ENCODE measurements at places on chromosomes 2 and 18.

DNA sequence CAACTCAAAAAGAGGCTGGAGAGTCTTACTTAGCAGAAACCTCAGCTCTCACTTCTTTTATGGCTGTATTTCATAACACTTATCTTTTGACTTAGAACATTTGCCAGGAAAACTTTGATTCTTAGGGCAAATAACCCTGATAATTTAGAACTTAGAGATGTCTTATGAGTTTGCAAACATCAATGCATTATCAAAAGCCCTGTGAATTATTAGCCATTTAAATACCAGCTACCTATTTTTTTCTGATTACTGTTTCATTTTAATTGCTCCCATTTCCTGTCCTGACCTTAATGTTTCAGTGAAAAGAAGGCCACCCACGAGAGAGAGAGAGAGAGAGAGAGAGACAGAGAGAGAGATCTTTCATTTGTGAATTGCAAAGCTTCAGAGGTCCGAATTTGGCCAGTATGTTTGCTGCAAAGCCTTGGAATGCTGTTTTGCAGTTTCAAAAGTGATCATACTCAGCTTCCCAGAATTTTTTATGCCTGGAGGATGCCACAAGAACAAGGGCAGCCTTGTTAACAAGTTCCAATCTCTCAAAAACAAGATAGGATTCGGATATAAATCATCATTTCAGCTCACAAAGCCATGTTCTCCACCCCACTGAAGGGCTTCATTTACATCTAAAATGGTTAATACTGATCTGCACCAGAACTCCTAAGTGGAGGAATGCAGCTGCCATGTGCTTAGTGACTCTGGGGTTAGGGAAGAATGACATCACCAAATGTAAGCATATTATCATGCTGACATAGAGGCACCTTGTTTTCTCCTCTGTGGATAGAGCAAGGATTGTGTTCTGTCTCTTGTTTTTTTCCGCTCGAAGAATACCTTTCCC lies 478.2 kb downstream of the ARHGAP15 start:
- DNase-seq: no peak

DNA sequence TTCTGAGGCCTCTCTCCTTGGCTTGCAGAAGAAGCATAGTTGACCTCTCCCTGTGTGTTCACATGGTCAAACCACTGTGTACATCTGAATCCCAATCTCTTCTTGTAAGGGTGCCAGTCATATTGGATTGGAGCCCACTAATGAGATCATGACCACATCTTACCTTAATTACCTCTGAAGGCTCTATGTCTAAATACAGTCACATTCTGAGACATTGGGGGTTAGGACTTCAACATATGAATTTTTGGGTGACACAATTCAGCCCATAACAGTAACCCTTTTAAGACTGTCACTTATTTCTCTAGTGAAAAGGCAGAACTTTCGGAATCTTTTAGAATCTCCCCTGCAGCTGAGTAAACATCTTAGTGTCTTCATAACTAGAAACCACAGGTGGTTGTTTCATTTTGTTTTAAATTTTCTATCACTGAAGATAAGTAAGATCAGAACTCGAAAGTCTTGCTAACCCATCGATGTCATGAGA lies 33.3 kb downstream of the BMP10 start:
- DNase-seq: peak; percentile 84

- DNase-seq: no peak
These were observed 1142.0 kb upstream of the PIK3C3 start for GRCh38 chr18:40812981-40813515.

DNA sequence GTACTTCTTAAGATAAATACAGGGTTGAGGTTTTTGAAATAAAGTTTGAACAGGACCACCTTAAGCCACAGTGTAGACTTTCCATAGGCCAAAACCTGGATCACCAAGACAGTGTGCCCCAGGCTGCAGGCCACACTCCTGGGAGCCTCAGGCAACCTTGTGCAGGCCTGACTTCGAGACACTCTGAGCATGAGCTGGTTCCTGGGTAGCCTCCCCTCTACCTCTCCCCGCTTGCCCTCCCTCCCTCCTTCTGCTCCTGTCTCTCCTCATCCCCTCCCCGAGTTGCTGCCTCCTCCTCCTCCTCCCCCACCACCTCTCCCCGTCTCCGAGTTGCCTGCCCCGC lies 10.6 kb upstream of the PROC start:
- DNase-seq: no peak

- peak; percentile 89 for DNase-seq
These were observed 11.4 kb upstream of the GALNT5 start for GRCh38 chr2:157245846-157246764.

DNA sequence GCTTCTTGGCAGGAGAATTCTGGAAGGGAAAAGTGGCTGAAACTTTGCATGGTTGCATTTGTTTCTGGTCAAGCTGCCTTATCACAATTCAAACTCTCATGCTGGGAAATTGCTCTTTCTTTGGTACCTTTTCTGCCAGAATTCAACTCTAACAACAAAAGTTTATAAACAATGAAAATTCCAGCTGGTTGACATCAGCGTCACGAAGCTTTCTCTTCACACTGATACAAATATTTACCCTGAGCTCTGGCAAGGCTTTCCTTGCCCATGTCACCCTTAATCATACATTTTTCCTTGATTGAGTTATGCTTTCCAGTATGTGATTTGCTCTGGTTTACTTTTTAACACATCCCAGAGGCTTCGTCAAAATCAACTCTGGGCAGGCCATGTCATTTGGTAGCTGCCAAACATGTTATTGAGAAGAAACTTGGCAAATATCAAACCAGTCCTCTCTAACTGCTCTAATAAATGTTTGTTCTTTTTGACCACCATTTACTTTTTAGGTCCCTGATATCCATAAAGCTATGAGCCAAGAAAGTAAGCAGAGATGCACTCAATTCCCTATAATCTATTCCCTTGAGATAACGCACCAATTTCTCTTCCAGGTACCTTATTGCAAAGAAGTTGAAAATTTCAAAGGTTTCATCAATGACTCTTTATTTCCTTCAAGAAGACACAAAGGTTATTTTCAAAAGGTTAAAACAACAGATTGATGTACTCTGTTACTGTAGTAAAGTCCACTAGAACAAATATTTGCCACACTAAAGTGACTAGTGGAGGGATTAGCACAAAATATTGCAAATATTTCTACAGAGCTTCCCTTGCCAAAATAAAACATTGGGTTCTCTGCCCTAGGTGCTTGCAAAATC lies 1241.1 kb upstream of the ZEB2 start:
- no peak for DNase-seq

- DNase-seq: no peak
These were observed 87.6 kb downstream of the EIPR1 start for GRCh38 chr2:3289971-3290370.

GRCh38 chr18:67509741-67510391 lies 6.7 kb downstream of the DSEL start:
- no peak for DNase-seq

DNA sequence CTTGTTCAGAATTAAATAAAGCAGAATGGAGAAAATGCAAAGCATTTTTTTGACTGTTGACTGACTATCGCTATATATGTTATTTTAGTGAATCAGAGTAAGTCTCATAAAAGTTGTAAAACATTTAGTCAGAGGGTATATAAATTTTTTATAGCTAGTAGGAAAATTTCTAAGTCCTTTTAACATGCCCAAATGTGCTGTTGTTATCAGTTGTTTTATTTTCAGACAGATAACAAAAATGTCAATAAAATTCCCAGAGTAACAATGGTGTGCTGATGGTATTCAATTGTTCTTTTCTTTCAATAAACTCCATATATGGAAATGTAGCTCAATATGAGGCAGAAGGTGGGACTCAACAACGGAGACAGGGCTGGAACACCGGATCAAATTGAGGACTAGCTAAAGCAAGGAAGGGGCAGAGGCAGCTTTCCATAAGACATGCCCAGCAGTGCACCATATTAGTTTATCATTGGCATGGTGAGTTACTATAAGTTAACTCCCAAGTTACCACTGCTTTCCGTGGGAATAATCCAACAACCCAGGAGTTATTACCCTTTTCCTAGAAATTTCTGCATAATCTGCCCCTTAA lies 26.6 kb downstream of the GULP1 start:
- DNase-seq: no peak

DNA sequence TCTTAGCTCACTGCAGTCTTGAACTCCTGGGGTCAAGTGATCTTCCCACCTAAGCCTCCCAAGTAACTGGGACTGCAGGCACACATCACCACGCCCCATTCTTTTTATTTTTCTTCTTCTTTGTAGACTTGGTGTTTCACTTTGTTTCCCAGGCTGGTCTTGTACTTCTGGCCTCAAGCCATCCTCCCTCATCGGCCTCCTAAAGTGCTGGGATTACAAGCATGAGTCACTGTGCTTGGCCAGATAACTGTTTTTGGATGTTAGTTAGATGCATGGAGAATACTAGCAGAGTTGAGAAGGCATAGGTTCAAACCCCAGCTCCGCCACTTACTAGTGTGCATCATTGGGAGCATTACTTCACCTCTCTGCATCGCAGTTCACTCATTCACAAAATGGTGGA lies 88.3 kb downstream of the TXNL1 start:
- DNase-seq: no peak

DNA sequence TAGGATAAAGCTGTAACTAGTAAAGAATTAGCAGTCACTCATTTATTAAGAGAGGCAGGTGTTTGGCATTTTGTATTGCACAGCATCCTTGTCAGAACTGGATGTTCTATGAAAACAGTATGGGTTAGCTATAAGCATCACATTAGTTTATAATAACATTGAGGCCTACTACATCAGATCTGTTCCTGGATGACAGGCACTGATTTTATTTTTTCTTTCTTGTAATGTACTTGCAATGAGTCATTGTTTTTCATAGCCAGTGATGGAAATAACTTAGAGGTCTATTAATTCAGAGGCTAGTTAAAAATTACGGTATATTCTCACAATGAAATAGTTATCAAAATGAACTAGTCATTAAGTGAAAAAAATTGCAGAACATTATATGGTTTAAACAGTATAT lies 13.0 kb upstream of the RMDN2 start:
- no peak for DNase-seq

- no peak for DNase-seq
These were observed 60.4 kb downstream of the BIN1 start for GRCh38 chr2:127046579-127046978.

DNA sequence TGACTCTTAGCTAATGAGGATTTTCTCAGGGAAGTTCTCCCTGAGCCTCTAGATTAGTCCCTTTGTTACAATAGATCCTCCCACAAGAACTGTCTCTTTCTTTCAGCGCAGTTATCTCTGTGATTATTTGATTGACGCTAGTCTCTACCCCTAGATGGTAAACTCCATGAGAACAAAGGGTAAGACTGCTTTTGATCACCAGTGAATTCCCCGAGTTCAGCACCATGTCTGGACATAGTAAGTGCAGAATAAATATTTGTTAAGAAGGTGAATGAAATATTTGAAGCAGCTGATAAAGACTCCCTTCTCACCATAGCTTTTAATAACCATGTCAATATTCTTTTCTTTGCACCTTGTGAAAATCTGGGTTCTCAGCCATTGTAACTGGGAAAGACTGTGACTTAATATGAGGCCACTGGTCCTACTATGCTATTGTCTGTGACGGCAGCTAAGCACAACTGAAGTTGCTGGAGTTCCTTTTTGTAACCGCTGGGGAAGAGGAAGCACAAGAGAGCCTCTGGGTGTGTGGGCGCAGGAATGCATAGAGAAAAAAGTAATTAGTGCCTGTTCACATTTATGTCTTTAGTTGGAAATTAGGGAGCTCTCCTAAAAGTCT lies 214.7 kb downstream of the TGIF1 start:
- no peak for DNase-seq

- no peak for DNase-seq
These were observed 740.8 kb upstream of the HS6ST1 start for GRCh38 chr2:129059476-129059875.

GRCh38 chr2:13158466-13158865 lies 441.7 kb downstream of the TRIB2 start:
- no peak for DNase-seq

DNA sequence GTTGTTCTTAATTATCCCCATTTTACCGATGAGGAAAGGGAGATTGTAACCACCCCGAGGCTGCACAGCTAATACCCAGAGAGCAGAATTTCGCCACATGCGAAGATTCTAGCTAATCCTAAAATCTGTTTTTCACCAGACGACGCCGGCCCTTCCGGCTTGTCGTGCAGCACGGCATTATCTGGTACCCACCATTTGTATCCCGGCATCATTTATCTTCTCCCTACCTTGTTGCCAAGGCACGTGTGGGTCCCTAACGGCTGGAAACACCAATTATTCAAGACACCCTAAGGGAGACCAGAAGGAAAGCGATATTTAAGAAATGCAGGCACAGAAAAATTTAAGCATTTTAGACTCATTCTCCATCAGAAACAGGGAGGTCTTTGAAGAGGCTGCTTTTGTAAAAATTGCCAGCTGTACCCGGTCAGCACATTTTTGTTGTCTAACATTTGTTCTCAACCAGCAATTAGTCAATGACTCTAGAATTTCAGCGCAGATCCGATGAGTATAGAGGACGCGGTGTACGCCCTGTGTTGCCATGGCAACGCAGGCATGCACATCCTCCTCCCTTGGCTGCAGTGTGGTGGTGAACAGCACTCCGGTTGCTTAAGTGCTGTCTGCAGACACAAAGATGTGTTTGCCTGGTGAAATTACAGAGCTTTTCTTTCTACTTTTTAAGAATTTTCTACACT lies 111.6 kb downstream of the AGAP1 start:
- DNase-seq: no peak

DNA sequence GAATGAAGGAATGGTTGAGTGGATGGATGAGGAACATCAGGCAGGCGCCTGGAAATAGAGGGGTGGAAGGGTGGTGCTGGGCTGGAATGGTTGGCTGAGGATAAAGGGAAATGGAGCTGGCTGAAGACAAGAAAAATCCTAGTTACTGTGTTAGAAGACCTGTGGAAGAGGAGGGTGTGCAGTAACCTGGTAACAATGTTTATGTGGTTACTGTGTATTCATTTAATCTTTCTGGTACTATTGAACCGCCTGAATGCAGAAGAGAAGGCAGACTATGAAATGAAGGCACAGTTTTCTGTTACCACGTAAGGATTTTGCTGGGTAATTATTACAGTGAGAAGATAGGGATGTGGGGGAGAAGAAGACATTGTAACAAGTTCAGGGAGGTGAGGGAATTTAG lies 110.3 kb upstream of the MGAT5 start:
- no peak for DNase-seq

DNA sequence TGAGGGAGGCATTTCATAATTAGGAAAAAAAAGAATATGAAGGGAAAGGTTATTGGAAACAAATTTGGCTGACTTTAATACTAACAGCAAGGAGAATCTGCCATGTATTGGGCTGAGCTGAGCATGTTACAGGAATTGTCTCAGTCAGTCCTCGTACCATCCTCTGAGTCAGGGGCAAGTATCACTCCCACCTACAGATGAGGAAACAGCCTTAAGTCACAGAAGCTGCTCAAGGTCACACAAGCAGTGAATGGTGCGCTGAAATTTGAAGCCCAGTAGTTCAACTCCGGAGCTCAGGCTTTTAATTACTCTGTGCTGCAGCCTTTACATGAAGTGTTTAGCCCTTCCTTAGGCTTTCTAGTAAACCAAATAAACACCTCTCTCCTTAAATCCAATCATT lies 17.3 kb downstream of the PROKR1 start:
- no peak for DNase-seq

GRCh38 chr2:145025382-145025781 lies 505.5 kb upstream of the ZEB2 start:
- no peak for DNase-seq

Measured in GM12865 (cell line).